Myometrial cell (primary cell): ENCODE measurements at places on chromosomes 6 and 20. TPM values are rescaled to one million over a fixed set of nuclear protein-coding genes. Genes with fewer than 3 reads are reported as not detected.

Gene HSD17B8
- 1.6 and 4.0 TPM in 2 replicates for total RNA-seq

Gene GNMT
- not detected in 2 replicates for total RNA-seq

Gene NMBR
- not detected in 2 replicates for total RNA-seq

Gene PTCHD4
- 0.18 and 0.86 TPM in 2 replicates for total RNA-seq

Gene LCA5
- total RNA-seq = 4.0 and 4.1 TPM in 2 replicates

Gene TMEM200A
- 6.6 and 7.3 TPM in 2 replicates for total RNA-seq

Gene SPTLC3
- total RNA-seq = 2.1 and 4.9 TPM in 2 replicates

Gene SLC17A4
- total RNA-seq = not detected in 2 replicates

Gene EPPIN
- total RNA-seq = not detected in 2 replicates

Gene PHACTR2
- 11.0 and 14.7 TPM in 2 replicates for total RNA-seq

Gene BMP5
- total RNA-seq = not detected in 2 replicates

Gene TSPYL4
- total RNA-seq = 11.7 and 13.8 TPM in 2 replicates

Gene SCRT2
- not detected in 2 replicates for total RNA-seq

Gene EDN1
- total RNA-seq = under 0.01 and 0.29 TPM in 2 replicates

Gene HRH3
- total RNA-seq = not detected in 2 replicates

Gene GABRR1
- not detected in 2 replicates for total RNA-seq

Gene SLC17A2
- not detected in 2 replicates for total RNA-seq

Gene PACSIN1
- not detected in 2 replicates for total RNA-seq

Gene JPH2
- total RNA-seq = 1.4 and 2.1 TPM in 2 replicates

Gene TREM2
- not detected in 2 replicates for total RNA-seq

Gene NKAIN2
- total RNA-seq = not detected in 2 replicates

Gene OR2B2
- not detected in 2 replicates for total RNA-seq

Gene SLC22A16
- 1.1 TPM in 1 of 2 replicates, not detected in the other for total RNA-seq

Gene SIRPA
- 10.4 and 13.5 TPM in 2 replicates for total RNA-seq

Gene DSP
- 0.35 TPM in 1 of 2 replicates, not detected in the other for total RNA-seq

Gene SEC23B
- total RNA-seq = 56.2 and 69.3 TPM in 2 replicates

Gene CDH26
- total RNA-seq = under 0.01 TPM in 1 of 2 replicates, not detected in the other

Gene OR2H2
- not detected in 2 replicates for total RNA-seq

Gene TRAPPC3L
- not detected in 2 replicates for total RNA-seq

Gene HEBP2
- total RNA-seq = 33.5 and 47.0 TPM in 2 replicates

Gene PPIL1
- 30.0 and 46.4 TPM in 2 replicates for total RNA-seq

Gene SERPINB1
- 32.6 and 43.2 TPM in 2 replicates for total RNA-seq

Gene MYCT1
- not detected in 2 replicates for total RNA-seq

Gene CNBD2
- 2.0 and 3.5 TPM in 2 replicates for total RNA-seq

Gene TNFRSF6B
- 250 and 261 TPM in 2 replicates for total RNA-seq

Gene MRPS10
- 62.3 and 68.8 TPM in 2 replicates for total RNA-seq
